ENCODE measurements at places on chromosomes 1 and 21. TPM values are rescaled to one million over a fixed set of nuclear protein-coding genes. Genes with fewer than 3 reads are reported as not detected.

- DNase-seq, result peak; percentile 95
Measured at GRCh38 chr1:199691540-199691939, 336.0 kb upstream of the NR5A2 start.

- DNase-seq, result no peak
Measured at GRCh38 chr1:21956720-21957552, 19.8 kb upstream of the HSPG2 start.

Gene DIO1
- total RNA-seq, result not detected

Gene PRELP
- total RNA-seq, result not detected

Gene TSPAN1
- not detected for total RNA-seq

Gene PLA2G2C
- total RNA-seq, result not detected

DNA sequence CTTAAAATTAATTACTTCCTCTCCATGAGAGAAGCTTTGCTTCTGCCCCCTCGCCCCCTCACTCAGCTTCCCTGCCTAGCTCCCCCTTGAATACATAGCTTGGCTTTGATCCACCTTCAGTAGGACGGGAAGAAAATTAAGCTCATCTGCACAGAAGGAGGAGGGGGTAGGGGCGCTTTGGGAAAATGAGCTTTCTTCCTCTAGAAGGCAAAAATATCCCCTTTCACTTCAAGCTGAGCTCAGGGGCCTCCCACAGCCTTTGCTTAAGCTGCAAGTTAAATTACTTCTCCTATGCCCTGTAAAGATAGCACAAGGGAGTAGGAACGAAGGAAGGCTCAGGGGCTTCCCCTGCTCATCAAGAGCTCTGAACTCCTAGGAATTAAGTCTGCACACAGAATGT lies 65.2 kb upstream of the GOLT1A start:
- peak; percentile 23 for DNase-seq

GRCh38 chr1:229672246-229672645 lies 46.2 kb downstream of the URB2 start:
- no peak for DNase-seq

- DNase-seq, result no peak
Measured at GRCh38 chr1:203286161-203286984, 18.9 kb upstream of the BTG2 start.

- DNase-seq, result no peak
Measured at GRCh38 chr1:47621483-47621882, 183.6 kb downstream of the FOXD2 start.

DNA sequence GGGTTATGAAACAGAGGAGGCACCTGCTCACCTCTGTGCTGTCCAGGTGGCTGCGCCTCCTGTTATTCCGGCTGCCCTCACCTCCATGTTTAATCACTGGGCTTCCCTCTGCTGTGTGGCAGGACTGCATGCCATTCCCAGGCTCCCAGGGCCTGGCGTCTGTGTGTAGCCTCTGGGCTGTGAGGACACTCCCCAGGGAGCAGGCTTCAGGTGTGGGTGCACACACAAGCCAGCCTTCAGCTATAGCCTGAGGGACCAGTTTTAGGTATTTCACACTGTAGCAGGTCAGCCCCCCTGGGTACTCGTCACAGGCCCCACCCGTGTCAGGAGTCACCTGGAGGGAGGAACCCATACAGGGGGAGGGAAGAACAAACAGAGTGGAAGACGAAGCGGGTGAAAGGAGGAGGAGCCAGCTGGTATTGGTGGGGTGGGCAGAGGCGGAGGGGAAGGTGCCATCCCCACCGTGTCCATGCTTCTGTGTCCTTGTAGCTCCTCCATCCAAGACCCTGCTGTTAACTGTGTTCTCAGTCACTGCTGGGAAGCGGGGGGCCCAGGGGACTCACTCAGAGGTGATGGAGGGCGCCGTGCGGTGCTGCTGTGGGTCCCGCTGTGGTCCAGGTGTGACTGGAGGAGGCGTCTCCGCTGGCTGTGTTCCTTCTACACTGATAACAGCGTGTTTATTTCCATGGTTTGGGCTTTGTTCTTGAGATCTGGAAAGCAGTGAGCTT lies 158.6 kb downstream of the PGBD5 start:
- no peak for DNase-seq

All from A673 (cell line).